Activated CD8-positive, alpha-beta memory T cell treated with anti-CD3 and anti-CD28 coated beads, Interleukin-2, amount 50 U/mL, for 4 hours (primary cell): ENCODE measurements at places on chromosomes 6 and 20.

- no peak for DNase-seq
Observed at GRCh38 chr20:63738687-63739129, 868 bp upstream of the SLC2A4RG start.

DNA sequence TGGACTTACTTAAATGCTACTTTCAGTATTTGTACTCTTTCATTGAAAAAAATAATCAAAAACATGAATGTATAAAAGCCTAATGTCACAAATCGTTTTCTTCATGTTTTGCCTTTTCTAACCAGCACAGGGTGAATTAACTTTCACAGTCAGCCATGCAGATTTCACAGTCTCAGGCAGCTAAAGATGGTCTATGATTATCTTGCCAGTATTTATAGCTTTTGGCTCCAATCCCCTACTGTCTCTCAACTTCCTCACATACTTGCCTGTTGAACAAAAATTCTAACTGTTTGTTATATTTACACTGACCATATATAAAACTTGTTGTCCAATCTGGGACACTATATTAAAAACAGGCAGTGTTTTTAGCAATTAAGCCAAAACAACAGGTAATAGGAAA lies 358.2 kb downstream of the ARHGAP18 start:
- DNase-seq: no peak

- peak; percentile 30 for DNase-seq
Observed at GRCh38 chr6:42279144-42279781, 61.6 kb upstream of the MRPS10 start.

GRCh38 chr6:113505084-113505699 lies 352.0 kb upstream of the MARCKS start:
- no peak for DNase-seq

DNA sequence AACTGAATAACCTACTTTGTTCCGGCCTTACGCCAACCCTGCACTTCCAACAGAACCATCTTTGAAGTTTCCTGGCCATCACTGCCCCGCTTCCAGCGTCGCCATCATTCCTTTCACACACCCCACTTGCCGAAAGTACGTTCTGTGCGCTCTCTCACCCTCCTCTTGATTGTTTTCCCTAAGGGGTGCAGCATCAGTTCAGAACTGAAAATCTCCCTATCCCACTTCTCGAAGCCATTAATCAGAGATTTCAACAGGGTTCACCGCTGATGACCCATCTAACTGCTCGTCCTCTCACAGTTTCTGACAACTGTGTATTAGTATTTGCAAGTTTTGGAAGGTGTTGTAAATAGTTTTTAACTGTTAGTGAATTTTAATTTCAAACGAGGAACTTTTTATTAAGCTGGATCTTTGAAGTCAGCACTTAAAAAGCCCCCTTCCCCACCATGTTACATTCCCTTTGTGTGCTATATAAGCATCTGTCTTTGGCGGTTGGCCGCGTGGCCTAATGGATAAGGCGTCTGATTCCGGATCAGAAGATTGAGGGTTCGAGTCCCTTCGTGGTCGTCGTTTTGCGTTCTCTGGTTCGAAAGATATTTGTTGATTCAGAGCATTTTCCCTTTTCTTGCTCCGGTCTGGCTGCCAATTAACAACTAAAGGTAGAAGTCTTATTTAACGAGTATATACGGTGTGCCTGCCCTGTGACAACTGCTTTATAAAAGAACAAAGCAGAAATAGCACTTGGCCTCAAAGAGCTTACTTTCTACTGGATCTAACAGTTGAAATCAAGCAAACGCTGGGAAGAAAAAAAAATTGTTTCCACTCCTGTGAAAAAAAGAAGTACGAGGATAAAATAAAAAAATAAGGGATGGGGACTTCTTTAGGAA lies 42.6 kb downstream of the TRIM27 start:
- peak; percentile 64 for DNase-seq
